ENCODE measurements at places on chromosomes 12 and 14. TPM values are rescaled to one million over a fixed set of nuclear protein-coding genes. Genes with fewer than 3 reads are reported as not detected.

The EML5 gene
- total RNA-seq = 3.2 TPM

DNA sequence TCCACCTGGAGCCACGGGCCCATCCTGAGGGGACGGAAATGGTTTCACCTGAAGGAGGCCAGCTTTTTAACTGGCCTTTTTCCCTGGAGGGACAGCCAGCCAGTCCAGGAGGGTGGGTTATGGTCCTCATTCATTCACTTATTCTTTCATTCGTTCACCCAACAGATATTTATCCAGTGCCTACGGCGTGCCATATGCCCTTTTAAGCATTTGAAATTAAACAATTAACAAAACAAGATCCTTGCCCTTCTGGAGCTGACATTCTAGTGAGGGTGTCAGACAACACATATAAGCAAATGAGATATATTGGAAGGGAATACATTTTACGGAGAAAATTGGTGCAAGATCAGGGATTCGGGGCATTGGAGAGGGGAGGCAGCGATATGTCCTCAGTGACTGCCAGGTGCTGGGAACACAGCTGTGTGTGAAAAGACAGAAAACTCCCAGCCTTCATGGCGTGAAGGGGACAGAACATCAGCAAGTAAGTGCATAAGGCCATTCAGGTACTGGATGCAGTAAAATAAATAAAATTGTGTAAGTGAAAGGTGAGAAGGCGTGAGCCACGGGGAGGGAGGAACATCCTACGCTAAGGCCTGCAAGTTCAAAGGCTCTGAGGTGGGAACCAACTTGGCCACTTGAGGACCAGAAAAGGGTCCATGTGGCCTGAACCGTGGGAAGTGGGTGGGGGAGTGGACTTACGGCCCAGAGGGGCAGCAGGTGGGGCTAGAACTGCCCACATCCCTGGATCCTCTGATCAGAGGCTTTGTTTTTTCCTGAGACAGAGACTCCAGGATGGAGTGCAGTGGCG is 684 bp upstream of the ABCB9 start:
- DNase-seq = no peak

GRCh38 chr12:58896278-58896677 is 24.0 kb downstream of the LRIG3 start:
- no peak for DNase-seq

- DNase-seq = no peak
Measured at GRCh38 chr14:56292970-56293369, 174.8 kb downstream of the PELI2 start.

The HCAR2 gene
- not detected for total RNA-seq

The TAS2R30 gene
- 0.94 TPM for total RNA-seq

GRCh38 chr14:96452684-96453083 is 49.5 kb upstream of the PAPOLA start:
- no peak for DNase-seq

- DNase-seq = no peak
Measured at GRCh38 chr14:92883066-92883465, 39.9 kb upstream of the CHGA start.

- no peak for DNase-seq
Measured at GRCh38 chr12:13200841-13201240, 4.3 kb downstream of the EMP1 start.
